Memory B cell (primary cell): ENCODE measurements at places on chromosomes 12 and 14.
A peak's percentile ranks its signal among the peaks of the same experiment; 100 is the strongest.

GRCh38 chr14:52926953-52927352, 23.9 kb downstream of the FERMT2 start:
- H3K4me1 ChIP-seq = no peaks in the 10 kb centered on the region
- H3K4me3 ChIP-seq = no peak overlapping the region
- no peaks in the 10 kb centered on the region for H3K36me3 ChIP-seq
- no peak overlapping the region for H3K27ac ChIP-seq
- no peak for DNase-seq

DNA sequence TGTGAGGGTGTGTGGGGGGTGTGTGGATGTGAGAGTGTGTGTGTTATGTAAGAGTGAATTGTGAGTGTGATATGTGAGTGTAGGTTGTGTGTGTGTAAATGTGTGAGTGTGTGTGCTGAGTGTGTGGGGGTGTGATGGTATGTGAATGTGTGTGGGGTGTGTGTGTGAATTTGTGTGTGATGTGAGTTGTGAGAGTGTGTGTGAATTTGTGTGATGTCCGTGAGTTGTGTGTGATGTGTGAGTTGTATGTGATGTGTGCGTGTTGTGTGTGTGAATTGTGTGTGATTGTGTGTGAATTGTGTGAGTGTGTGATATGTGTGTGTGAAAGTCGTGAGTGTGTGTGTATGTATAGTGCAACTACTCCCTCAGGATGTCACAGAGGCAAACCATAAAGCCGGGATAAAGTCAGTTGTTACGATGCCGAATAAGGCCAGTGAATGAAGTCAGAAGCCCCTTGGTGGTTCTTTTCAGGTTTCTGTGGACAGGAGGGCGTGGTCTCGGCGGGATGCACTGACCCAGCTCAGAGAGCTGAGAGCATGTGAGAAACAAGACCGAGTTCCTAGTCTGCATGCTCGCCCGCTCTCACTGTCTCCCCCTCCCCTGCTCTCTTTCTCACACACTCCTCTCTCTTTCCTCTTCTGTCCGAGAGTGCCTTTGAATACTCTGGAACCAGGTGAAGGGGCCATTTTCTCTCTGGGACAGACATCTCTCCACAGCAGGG, 71.8 kb upstream of the MAX start:
- no peaks in the 10 kb centered on the region for H3K36me3 ChIP-seq
- H3K27me3 ChIP-seq = no peaks in the 10 kb centered on the region
- DNase-seq = no peak
- peak overlapping the region; percentile 42 for H3K27ac ChIP-seq

- peak; percentile 86 for DNase-seq
- peak within 1 kb of the TSS; percentile 75 for H3K4me3 ChIP-seq
- peaks cover 10% of the 10 kb centered on the region for H3K4me1 ChIP-seq
- no peak within 1 kb of the TSS for H3K27ac ChIP-seq
Measured at GRCh38 chr14:105180592-105181548, at the start of gene NUDT14. Gene NUDT14, minus strand, starts transcription at chr14:105181312. Its CDS starts 103 bp downstream, at chr14:105181209.

GRCh38 chr14:50676814-50677516, 8.9 kb upstream of the SAV1 start:
- no peak for DNase-seq
- peaks cover 21% of the 10 kb centered on the region for H3K4me1 ChIP-seq
- H3K27me3 ChIP-seq = no peaks in the 10 kb centered on the region
- H3K4me3 ChIP-seq = peak overlapping the region; percentile 56
- H3K36me3 ChIP-seq = no peaks in the 10 kb centered on the region

- no peak for DNase-seq
- peak overlapping the region; percentile 97 for H3K27ac ChIP-seq
- no peaks in the 10 kb centered on the region for H3K27me3 ChIP-seq
- H3K4me3 ChIP-seq = peak overlapping the region; percentile 71
Measured at GRCh38 chr12:92502417-92503028, 200.3 kb upstream of the PLEKHG7 start.

- H3K4me3 ChIP-seq = no peak overlapping the region
- H3K4me1 ChIP-seq = no peaks in the 10 kb centered on the region
- H3K27me3 ChIP-seq = no peaks in the 10 kb centered on the region
- no peaks in the 10 kb centered on the region for H3K36me3 ChIP-seq
- no peak overlapping the region for H3K27ac ChIP-seq
- DNase-seq = no peak
Measured at GRCh38 chr14:40697231-40697630, 909.4 kb upstream of the LRFN5 start.

- H3K4me3 ChIP-seq = no peak overlapping the region
- no peaks in the 10 kb centered on the region for H3K4me1 ChIP-seq
- H3K27me3 ChIP-seq = no peaks in the 10 kb centered on the region
- no peak for DNase-seq
Measured at GRCh38 chr12:84124211-84124610, 788.4 kb downstream of the SLC6A15 start.

DNA sequence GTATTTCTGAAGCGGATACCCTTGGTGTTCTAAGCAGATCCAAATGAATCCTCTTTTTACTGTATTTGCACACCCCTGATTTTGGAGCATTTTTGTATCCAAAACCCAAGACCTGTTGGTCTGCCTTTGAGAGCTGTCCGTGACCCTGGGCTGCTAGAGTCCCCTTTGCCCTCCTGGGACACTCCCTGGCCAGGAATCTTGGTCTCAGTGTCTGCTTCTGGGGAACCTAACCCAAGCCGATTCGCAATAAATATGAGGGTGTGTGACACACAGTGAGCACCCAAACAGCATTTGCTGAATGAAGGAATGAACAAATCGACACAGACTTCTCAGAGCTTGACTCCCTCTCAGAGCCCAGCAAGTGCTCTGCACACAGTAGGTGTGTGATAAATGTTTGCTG, 92.9 kb downstream of the SCARB1 start:
- no peak for DNase-seq
- peaks cover 18% of the 10 kb centered on the region for H3K27me3 ChIP-seq
- no peak overlapping the region for H3K27ac ChIP-seq
- no peaks in the 10 kb centered on the region for H3K36me3 ChIP-seq
